Stimulated activated CD8-positive, alpha-beta memory T cell treated with anti-CD3 and anti-CD28 coated beads, Interleukin-7, amount 100 ng/mL, for 1 hour (primary cell): ENCODE measurements at places on chromosomes 3 and 15.

DNA sequence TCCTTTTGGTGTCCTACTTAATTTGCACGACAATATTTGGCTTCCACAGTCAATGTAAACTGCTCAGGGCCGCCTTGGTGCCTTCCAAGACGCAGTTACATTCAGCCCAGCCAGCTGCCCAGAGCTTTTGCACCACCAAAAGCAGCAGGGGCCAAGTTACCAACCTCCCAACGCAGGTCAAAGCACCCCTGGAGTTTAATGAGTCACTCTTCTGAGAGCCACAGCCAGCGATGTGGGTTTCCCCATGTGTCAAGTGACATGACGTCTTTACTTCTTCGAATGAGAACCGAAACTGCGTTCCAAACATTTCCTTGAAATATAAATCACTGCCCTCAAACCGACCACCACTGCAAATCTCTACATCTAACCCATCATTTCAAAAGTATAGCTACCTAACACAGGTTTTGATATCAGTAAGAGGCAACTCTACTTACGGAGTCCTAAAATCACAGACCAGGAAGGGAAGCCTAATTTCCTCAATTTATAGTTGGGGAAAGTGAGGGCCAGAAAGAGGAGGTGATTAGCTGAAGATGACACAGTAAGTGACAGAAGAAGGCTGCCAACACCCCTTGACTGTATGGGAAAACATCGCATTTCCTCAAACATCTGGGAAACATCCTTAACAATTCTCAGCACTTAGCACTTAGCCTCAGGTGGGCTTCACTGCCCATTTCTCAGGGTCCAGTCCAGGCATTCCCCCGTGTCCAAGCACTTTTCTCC is 24.5 kb downstream of the MB21D2 start:
- DNase-seq = no peak

GRCh38 chr15:79071901-79072300 is 18.7 kb downstream of the RASGRF1 start:
- no peak for DNase-seq

DNA sequence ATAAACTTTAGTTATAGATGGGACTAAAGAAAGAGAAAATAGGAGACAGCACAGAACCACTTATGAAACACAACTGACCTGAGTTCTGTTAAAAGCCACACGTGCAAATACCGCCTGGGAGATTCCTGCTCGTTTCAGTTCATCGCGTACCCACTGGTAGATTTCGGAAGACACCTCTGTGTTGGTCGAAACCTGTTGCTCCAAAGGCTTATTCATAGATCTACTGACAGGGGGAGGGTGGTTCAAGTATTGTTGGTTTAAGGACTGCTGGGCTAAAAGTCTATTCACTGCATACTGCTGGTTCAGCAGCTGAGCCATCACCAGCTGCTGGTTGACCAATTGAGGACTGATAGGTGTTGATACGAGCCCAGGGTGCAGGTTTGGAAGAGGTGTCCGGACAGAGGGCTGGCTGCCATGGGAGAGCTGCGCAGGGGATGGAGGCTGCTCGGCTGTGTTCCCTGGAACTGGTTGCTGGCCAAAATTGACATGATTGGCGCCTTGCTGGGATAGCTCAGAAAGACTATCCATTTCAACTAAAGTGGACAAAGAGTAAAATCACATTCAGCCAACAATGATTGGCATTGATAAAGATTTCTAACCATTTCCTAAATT is 30.6 kb downstream of the SATB1 start:
- no peak for DNase-seq

- DNase-seq = no peak
These were observed 3.5 kb upstream of the PAK6 start for GRCh38 chr15:40235201-40235885.

- no peak for DNase-seq
These were observed 66.6 kb downstream of the ARIH1 start for GRCh38 chr15:72540606-72541237.

DNA sequence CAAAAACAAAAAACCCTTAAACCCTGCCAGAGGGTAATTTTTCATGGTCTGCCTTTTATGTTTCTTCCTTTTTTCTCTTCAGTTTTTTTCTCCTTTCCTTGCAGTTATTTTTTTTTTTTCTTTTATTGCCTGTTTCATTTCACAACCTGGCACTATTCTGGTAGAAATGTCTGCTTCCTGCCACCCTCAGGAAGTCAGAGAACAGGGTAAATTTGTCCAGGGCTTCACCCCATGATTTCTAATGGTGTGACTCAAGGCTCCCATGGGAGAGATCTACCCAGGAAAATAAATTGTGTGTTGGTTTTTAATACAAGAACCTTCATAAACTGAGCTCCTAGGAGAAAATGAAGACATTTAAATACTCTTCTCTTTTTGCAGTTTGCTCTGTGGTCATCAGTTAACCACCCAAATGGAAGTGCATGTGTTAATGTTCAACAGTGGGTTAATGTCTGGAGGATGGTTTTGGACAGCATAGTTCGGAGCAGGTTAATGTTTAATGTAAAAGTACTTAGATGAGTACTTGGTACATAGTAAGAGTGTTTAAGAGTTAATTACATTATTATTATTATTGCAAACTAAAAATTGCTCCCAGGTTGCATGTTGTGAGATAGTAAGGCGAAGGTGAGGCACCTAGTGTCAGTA is 45.9 kb downstream of the CGNL1 start:
- DNase-seq = no peak

- DNase-seq = no peak
These were observed 51.3 kb downstream of the CYP11A1 start for GRCh38 chr15:74316141-74316540.

GRCh38 chr15:36982430-36982829 is 117.9 kb downstream of the MEIS2 start:
- DNase-seq = no peak
